Stimulated activated CD8-positive, alpha-beta memory T cell treated with anti-CD3 and anti-CD28 coated beads, Interleukin-7, amount 100 ng/mL, for 48 hours (primary cell): ENCODE measurements at places on chromosomes 1 and 21.
A peak's percentile ranks its signal among the peaks of the same experiment; 100 is the strongest.

DNA sequence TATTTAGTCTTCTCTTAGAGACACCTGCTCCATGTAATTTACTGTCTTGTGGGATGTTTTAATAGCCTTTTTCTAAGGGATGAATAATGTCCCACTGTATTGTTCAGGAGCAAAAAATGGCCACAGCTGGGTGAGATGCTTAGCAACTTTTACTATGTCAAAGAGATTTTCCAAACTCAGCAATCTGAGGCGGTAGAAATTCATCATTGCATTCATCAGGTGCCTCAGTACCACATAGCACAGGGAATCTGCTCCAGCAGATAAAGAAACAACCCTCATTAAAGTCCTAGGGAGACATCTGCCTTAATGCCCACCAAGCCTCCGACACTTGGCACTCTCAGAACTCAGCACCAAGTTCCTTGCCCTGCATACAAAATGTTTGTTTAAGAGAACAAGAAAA, 266.9 kb downstream of the SIPA1L2 start:
- DNase-seq = no peak

DNA sequence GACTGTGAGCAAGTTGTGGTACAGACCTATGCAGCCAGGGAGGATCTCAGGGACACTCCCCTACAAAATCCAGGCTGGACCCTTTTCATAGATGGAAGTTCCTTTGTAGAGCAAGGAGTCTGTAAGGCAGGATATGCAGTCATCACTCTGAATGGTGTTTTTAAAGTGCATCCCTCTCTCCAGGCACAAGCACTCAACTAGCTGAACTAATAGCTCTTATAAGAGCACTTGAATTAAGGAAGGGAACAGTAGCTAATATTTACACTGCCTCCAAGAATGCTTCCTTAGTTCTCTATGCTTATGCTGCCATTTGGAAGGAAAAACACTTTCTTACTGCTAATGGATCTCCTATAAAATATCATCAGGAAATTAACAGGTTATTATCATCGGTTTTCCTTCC, 27.0 kb upstream of the SMYD3 start:
- no peak for DNase-seq

GRCh38 chr1:97905141-97905940, 15.5 kb downstream of the DPYD start:
- no peak for DNase-seq

GRCh38 chr1:224380003-224380402, 23.3 kb downstream of the CNIH4 start:
- DNase-seq = peak; percentile 62

DNA sequence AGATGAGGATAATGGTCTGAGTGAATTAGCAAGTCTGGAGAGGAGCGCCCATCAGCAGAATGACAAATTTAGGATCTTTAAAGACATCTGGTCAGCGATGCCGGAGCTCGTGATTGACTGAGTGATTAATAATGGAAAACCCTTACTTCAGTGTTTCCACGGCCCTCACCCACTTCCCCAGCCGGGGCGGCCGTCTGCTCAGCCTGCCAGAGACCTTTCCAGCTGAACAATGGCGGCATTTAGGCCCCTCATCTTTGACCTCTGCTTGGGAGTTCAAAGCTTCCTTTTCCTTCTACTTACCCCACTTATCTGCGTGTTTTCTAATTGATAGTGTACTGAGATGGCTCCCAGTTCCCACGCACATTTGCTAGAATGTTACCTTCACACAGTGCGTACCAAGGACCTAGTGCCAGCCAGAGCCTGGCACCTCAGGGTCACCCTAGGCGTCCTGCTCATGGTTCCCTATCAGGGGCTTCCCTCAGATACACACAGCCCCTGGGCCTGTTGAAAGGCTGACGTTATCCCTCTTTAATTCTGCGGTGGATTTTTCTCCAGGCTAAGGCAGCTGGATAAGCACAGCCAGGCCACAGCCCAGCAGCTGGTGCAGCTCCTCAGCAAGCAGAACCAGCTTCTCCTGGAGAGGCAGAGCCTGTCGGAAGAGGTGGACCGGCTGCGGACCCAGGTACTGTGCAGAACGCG, 232.8 kb downstream of the SDCCAG8 start:
- no peak for DNase-seq

GRCh38 chr21:41830145-41830707, 48.9 kb downstream of the PRDM15 start:
- DNase-seq = no peak

DNA sequence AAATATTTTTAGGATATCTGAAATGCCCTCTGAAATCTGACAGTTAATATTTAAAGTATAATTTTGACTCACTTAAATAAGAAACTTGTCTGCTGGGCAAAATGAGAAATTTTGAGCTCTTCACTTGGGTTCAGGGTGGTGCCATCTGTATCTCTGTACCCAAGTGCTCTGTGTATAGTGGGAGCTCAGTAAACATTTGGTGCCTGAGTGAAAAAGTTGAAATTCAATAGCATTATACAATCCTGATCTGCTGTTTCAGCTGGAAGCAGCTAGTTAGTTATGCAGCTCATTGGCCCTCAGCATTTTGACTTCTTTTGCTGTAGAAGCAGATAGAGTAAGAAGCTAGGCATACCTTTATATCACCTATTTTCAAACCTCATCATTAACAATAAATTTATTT, 73.3 kb downstream of the RPE65 start:
- DNase-seq = no peak

DNA sequence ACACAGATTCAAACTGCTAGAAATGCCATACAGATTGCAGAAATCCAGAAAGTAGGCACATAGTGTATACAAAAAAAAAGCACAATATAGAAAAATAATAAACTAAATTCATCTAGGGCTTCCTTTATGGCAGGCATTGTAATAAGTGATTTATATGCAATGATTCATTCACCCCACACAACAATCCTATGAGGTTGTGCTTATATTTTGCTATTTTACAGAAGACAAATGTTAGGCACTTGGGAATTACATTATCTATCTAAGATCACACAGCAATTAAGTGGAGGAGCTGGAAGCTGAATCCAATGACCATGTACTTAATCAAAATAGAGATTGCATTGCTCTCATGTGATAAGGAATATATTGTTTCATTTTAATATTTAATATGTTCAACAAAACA, 225.7 kb upstream of the KCNK2 start:
- DNase-seq = no peak
